H1 (cell line): ENCODE measurements at places on chromosomes 12 and 14. TPM values are rescaled to one million over a fixed set of nuclear protein-coding genes. Genes with fewer than 3 reads are reported as not detected.

The FIGNL2 gene
- total RNA-seq = 6.5 and 7.5 TPM in 2 replicates

The ALX1 gene
- 0.73 and 0.80 TPM in 2 replicates for total RNA-seq

The E2F7 gene
- total RNA-seq = 18.5 and 25.2 TPM in 2 replicates

The TSHR gene
- total RNA-seq = not detected in 2 replicates

The WDR89 gene
- total RNA-seq = 32.0 and 32.9 TPM in 2 replicates

The USP44 gene
- 191 and 197 TPM in 2 replicates for total RNA-seq

The PLCZ1 gene
- not detected in 2 replicates for total RNA-seq

The KRT75 gene
- not detected in 2 replicates for total RNA-seq

The ACOT6 gene
- total RNA-seq = not detected in 2 replicates

The B4GALNT3 gene
- total RNA-seq = 20.3 and 20.4 TPM in 2 replicates

DNA sequence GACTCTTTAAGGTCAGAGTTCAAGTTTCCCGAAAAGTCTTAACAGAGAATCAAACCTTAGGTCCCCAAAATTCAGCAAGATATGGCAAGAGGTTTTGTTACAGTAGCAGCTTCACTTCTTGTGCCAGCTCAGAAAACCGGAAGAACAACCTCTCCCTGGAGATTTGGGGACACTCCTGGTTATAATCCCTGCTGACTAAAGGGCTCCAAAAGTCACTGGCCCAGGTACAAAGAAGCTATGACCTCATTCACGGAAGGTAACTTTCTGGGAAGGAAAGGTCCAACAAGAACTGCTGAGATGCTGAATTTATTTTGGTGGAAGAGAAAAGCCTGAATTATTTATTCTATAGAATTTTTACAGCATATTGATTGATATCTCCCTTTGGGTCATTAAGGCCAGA, 55.6 kb upstream of the DIO2 start:
- no peak for DNase-seq

DNA sequence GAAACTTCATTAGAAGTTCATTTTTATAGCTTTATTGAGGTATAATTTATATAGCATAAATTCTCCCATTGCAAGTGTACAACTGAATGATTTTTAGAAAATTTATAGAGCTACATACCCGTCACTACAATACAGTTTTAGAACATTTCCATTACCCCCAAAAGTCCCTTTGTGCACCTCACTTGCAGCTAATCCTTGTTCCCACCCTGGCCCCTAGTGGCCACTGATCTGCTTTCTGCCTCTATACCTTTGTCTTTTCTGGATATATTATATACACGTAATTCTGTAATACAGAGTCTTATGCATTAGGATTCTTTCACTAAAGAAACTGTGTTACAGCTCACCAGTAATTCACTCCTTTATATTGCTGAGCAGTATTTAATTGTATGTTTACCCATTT, 145.1 kb upstream of the DIO2 start:
- DNase-seq = no peak

DNA sequence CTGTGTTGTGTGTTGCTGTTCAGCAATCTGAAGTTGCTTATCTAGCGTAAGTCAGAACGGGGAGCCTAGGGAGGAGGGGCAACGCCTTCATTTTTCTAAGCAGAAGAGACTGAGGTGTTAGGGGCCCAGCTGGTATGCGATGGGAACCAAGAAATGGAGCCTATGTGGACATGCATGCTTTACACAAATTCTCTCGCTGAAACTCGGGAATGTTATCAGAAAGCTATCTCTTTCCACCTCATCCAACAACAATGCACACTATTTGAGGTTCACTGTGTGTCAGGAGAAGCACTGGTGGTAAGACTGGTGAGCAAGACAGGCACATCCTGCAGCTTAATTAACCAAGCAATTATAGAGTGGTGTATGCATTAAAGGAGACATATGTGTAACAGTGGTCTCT, 89.7 kb downstream of the NRXN3 start:
- no peak for DNase-seq

DNA sequence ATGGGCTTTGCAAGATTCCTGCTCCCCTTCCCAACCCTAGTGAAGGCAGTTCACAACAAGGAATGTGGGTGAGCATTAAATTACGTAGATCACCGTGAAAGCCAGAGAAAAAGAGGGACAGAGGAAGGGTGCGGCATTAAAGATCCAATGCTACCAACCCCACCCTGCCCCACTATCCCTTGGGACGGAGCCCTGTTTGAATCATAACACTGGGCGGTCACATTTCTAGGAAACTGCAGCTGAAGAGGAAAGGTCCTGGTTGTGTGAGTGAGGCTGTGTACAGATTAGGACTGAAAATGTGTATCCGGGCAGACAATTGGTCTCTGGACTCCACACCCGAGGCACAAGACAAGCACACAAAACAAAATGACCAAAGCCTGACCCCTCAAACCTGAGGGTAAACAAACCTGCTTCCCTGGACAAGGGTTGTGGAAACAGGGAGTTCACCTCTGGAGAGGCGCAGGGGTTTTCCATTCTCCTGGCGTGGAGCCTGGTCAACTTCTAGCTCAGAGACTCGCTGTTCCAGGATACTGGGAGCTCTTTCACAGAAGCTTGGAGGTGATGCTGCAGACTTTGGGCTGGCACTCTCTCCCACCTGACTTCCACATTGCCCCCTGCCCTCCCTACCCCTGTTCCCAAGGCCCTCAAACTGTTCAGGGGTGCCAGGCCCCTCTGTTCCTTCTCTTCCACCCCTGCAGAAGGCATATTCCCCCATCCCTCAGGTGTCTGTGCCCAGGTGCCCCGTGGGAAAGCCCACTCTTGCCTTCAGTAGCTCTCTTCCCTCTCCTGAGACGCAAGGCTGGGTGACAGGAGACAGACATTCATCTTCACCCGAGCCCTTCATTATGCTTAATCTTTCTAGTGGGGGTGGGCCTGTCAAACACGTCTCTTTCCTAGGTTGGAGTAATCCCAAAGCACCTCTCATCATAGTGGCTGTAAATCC, 16.5 kb downstream of the NINJ2 start:
- no peak for DNase-seq

GRCh38 chr14:21302013-21302835, 22.3 kb downstream of the RPGRIP1 start:
- no peak for DNase-seq

DNA sequence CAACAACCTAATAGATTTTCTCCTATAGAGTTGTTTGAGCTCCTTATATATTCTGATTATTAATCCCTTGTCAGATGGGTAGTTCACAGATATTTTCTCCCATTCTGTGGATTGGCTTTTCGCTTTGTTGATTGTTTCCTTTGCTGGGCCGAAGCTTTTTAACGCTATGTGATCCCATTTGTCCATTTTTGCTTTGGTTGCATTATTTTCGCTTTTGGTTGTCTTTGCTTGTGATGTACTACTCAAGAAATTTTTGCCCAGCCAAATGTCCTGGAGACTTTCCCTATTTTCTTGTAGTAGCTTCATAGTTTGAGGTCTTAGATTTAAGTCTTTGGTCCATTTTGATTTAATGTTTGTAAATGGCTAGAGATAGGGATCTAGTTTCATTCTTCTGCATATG, 258.4 kb upstream of the FAR2 start:
- no peak for DNase-seq

DNA sequence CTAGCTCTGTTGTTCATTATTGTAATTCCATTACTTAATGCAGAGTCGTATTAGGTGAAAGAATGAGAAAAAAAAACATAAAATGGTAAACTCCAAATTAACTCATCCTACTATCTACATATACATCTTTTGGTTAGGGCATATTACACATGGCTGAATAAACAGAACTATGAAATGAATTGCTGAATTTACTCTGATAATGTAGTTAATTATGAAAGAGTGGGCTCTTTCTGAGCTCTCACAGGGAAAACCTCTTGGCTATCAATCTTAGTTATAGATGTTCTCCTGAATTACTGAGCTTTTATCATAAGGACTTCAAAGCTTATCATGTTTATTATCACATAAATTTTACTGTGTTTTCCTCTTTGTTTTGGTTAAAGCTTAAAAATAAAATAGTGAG, 798.5 kb upstream of the MDGA2 start:
- DNase-seq = no peak

- no peak for DNase-seq
Measured at GRCh38 chr14:49396801-49397200, 189.4 kb downstream of the RPS29 start.

DNA sequence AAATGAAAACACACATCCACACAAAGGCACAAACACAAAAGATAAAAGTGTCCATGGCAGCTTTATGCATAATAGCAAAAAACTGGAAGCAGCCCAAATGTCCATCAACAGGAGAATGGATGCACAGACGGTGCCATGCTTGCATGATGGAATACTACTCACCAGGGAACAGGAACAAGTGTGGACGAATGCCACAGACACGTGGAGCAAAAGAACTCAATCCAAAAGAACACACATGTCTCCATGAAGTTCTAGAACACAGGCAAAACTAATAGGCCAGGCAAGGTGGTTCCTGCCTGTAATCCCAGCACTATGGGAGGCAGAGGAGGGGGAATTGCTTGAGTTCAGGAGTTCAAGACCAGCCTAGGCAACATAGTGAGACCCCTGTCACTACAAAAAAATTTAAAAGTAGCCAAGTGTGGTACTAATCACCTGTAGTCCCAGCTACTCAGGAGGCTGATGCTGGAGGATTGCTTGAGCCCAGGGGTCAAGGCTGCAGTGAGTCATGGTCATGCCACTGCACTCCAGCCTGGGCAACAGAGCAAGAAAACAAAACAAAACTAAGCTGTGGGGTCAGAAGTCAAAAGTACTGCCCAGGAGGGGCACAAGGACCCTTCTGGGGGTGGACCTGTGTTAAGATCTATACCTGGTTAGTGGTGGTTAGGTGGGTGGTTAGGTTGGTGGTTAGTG, 7.3 kb upstream of the TMEM119 start:
- no peak for DNase-seq

GRCh38 chr14:87214558-87214957, 778.4 kb downstream of the GALC start:
- no peak for DNase-seq

GRCh38 chr12:77402716-77403115, 337.3 kb upstream of the E2F7 start:
- DNase-seq = no peak

GRCh38 chr14:20986811-20987210, 3.0 kb upstream of the METTL17 start:
- no peak for DNase-seq

GRCh38 chr12:1305791-1306500, 288.4 kb downstream of the FBXL14 start:
- DNase-seq = no peak

DNA sequence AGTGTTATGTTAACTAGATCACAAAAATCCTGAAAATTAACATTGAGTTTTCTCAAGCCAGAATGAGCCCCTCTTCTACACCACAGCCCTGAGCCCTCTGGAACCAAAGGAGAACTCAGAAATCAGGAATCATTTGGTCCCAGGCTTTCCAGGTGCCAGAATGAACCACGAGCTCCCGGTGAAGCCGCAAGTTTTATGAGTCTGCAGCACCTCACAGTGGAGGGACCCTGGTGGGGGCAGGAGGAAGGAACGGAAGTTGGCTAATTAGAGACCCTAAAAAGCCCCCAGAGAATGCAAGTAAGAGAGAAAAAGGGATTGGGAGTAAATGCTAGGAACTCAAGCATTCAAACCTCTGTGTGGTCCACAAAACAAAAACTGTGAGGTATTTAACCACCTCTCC, 52.9 kb upstream of the BCL2L14 start:
- DNase-seq = peak; percentile 59

DNA sequence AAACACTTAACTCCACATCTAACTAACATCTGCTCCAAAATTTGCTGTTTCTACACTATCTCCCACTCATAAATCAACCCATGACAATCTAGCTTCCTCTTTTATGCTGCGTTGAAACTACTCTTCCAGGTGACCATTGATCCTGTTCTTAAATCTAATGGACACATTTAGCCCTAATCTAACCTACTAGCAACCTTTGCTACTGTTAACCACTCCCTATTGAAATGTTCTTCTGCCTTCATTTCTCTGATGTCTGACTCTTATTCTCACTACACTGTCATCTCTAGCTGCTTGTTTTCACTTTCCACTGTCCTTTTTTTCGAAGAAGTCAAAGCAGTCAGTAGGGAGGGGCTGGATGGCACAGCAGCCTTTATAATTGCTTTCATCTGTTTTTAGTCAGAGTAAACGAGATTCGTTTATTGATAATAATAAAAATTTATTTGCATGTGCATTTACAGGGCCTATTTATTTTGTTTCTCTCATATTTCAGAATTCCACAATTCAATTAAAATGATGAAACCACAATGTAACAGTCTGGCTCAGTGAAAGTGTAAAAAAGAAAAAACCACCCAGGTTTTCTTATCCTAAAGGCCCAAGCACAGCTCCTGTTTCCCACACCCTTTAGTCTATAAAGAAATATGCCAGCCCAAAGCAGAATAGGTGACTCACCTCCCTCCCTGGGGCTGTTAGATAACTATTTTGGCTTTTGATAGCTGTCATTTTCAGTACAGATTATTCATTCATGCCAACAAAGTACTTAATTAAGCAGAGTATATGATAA, 44.9 kb downstream of the ATP2B1 start:
- no peak for DNase-seq

DNA sequence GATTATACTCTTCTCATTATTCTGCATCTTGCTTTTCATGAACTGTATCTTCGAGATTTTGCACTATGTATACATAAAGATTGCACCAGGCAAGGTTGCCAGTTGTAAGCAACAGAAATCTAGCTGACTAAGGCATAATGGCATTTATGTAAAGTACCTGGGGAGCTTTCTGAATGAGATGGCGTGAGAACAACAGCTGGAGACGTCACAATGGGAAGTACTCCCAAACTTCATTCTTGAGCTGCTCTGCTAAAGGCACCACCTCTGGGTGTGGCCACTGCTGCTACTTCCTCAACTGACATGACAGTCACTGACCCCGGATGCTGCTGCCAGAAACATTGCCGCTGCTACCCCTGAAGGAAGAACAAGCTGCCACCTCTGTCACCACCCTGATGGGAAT, 220.7 kb downstream of the NOVA1 start:
- DNase-seq = no peak

GRCh38 chr12:105622220-105622619, 291.7 kb downstream of the C12orf75 start:
- no peak for DNase-seq

- no peak for DNase-seq
Measured at GRCh38 chr14:58824106-58824505, 186.3 kb downstream of the DACT1 start.

DNA sequence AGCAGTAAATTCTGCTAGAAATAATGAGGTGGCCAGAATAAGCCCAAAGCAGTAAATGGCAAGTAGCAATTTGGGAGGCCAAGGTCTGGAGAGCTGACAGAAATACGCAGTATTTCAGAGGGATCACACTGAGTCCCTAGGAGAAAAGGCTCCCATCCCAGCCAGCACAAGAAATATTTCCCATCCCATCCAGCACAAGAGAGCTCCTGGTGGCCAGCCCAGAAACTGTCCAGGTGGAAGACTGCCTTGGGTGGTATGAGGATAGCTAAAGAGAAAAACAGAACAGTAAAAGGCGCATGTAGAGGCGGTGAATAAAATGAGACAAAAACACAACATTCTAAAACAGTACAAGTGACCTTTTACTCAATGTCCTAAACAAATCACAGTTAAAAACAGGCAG, 120.7 kb downstream of the HECTD4 start:
- no peak for DNase-seq
